ENCODE measurements at places on chromosomes 6 and 20.

GRCh38 chr20:51303731-51304670 lies 238.5 kb downstream of the NFATC2 start:
- no peak for DNase-seq

- DNase-seq: no peak
These were observed 43.7 kb downstream of the DAAM2 start for GRCh38 chr6:39835821-39836295.

DNA sequence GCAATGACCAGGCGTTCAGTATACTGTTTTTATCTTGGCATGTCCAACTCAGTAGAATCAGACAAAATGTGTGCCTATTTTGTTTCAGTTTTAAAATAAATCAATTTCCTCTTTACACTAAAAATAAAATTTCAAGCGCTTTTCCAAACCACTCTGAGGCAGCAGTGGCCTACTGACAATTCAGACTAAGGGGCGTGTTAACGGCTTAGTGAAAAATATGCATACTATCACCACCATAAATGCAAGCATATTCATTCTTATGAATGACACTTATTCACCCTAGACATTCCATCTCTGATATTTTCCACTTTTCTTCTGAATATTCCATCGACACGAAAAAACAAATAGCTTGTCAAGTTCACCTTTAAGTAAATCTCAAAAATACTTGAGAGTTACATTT lies 7.5 kb downstream of the TBX18 start:
- DNase-seq: no peak

DNA sequence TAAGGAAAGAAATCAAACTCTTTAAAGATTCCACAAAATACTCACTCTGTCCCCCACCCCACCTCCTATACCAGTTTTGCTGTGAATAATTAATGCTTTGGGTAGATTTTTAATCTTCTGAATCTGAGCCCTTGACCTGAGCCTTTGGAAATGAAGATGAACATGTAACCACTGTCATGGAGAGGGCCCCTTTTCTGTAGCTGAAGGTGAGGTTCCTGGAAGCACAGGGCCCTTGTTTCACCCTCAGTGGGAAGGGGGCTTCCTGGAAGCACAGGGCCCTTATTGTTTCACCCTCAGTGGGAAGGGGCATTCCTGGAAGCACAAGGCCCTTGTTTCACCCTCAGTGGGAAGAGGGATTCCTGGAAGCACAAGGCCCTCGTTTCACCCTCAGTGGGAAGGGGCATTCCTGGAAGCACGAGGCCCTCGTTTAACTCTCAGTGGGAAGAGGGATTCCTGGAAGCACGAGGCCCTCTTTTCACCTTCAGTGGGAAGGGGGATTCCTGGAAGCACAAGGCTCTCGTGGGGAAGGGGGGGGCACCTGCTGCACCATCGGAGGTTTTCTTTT lies 75.7 kb downstream of the DACT2 start:
- no peak for DNase-seq

DNA sequence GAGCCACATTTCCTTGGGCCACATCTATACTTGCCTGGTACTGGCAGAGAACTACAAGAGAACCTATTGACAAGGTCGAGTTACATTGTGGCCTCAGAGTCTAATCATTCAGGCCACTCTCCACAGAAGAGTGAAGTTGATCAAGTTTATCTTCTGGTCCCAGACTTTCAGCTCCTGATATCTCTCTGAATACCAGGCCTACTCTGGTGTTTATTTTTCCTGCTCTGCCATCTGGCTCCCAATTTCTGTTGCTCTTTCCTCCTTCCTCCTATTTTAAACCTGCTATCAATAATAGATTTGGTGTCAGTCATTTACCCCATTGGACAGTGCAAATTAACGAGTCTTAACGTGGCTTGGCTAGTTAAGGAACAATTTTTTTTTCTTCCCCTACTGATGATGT lies 46.6 kb downstream of the SCGN start:
- DNase-seq: no peak

DNA sequence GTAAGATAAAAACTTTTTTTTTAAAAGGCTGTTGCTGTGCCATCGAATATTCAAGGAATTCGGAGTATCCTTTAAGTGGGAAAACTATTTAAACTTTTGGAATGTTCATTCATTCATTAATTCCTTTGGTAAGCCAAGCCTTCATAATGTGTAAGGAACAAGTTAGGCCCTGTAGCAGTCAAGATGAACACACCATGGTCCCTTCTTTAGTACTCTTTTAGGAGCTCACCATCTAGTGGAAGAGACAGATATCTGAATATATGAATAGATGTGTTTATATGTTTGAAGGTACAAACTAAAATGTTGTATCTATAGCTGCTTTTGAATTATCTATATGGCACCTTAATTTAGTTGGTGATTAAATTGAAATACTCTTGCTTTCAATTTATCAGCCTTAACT lies 5.8 kb downstream of the SPO11 start:
- DNase-seq: no peak

- DNase-seq: no peak
These were observed 26.2 kb downstream of the CDYL start for GRCh38 chr6:4802312-4802935.

DNA sequence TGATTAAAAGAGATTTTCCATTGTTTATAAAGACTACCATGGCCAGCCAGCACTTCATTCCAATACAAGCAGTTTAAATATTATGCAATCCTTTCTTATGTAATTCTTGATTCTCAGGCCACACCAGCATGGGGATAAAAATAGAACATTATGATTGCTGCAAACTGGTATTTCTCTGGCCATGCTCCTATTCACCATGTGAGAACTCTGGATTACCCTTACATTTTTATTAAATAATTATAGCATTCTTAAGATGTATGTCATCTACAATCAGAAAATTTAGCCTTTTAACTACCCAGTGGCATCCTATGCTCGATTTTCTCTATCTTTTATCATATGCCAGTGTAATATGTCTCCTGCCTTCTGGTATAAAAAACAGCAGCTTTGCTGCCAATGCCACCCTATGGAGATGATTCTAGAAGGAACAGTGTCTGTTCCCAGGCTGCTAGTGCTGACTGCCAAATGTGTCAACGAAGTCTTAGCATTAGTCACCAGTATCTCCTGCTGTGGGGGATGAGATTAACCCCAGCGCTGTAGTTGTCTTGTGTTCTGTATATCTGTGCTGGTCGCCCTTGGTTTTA lies 501.4 kb downstream of the BCKDHB start:
- DNase-seq: no peak
